ENCODE measurements at places on chromosomes 7 and 10.
A peak's percentile ranks its signal among the peaks of the same experiment; 100 is the strongest.

GRCh38 chr7:108328174-108328651 lies 128.0 kb downstream of the NRCAM start:
- DNase-seq, result no peak

DNA sequence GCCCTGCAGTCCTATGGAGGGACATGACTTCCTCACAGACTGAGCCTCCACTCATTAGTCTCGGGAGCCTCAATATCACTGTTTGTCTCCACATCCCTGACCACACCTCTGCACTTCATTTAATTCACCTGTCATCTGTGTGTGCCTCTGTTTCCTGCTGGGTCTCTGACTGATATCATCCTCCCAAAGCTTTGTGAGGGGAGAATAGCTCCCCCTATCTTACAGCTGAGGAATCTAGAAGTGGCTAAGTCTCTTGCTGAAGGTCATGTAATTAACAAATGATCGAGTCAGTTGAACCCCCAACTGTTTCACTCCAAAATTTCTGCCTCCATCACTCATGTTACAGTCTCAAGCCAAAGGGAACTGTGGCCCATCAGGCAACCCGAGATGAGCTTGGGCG lies 5.5 kb upstream of the CPXM2 start:
- no peak for DNase-seq

GRCh38 chr10:118287076-118287806 lies 54.9 kb downstream of the FAM204A start:
- DNase-seq, result no peak

DNA sequence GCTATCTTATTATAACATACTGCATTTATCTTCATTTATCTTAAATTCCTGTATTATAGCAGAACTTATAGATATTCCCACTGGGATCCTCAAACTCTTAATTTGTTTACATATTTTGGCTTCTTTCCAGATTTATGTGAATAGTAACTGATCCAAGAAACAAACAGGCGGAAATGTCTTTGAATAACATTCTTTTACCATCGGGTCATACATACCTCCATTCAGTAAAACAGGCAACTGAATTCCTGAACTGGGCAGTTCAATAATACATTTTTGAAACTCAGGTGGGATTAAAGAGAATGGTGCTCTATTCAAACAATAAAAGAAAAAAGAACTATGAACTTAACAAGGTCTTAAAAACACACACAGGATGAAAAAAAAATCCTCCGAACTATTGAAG lies 337.4 kb downstream of the CRPPA start:
- DNase-seq, result no peak

DNA sequence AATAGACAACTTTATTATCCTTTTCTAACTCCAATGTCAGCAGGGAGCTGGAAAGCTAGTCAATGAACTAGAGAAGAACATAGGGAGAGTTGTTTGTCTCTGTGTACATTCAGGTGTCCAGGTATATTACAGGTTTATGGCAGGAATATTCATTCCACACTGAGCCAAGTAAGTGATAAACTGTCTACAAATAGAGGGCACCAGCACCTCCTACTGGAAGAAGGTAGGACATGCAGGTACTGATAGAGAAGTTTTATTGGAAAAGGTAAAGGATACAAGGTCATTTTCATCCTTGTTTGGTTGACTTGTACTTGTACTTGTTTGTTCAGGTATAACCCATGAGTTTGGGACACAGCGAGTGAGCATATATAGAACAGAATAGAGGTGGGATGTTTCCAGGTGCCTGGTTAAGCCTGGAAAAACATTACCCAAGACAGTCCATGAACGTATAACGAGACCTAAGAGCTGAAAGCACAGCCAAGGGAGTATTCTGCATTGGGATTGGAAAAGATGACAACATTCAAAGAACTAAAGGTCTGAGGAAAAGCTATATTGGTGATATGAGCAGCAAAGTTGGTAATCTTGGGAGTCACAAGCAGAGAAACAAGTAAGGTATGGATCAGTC lies 61.4 kb upstream of the PPP1R3C start:
- peak; percentile 21 for DNase-seq

GRCh38 chr7:44309271-44310091 lies 15.9 kb downstream of the CAMK2B start:
- peak; percentile 19 for DNase-seq

Measured in CD4-positive, alpha-beta T cell treated with Interleukin-21 for 1 hour (primary cell).